ENCODE measurements at places on chromosomes 13 and 19.

GRCh38 chr19:50399368-50399745, 15.2 kb downstream of the POLD1 start:
- no peak for DNase-seq

GRCh38 chr19:13040948-13041292, 45.6 kb downstream of the NFIX start:
- DNase-seq = no peak

- peak; percentile 71 for DNase-seq
Measured at GRCh38 chr13:76803831-76804230, 82.4 kb downstream of the KCTD12 start.

- DNase-seq = no peak
Measured at GRCh38 chr19:4094761-4095487, 28.2 kb upstream of the ZBTB7A start.

- DNase-seq = no peak
Measured at GRCh38 chr19:927351-927779, 1.5 kb downstream of the ARID3A start.

- DNase-seq = no peak
Measured at GRCh38 chr13:108785844-108786243, 156.4 kb downstream of the MYO16 start.

- DNase-seq = peak; percentile 41
Measured at GRCh38 chr19:38145623-38146022, 78.4 kb downstream of the DPF1 start.

DNA sequence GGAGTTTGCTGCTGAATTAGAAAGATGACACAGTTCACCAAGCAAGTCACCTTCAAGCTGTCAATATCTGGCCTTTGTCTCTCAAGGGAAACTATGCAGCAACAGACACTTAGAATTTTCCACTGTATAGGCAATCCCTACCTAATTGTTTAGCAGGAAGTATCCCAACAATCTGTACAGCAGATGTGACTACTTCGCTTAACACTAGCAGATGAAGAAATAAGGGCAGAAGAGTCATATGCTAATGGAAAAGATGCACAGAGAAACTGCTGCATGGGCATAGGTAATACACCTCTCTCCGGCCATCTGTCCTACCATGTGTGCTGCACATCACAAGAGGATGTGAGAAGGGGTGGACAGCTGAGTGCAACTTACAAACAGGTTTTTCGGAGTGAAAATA, 851.2 kb downstream of the PCDH9 start:
- DNase-seq = no peak

GRCh38 chr19:7681340-7682174, 924 bp downstream of the TRAPPC5 start:
- peak; percentile 90 for DNase-seq

GRCh38 chr19:19458110-19458816, 52.8 kb downstream of the GATAD2A start:
- DNase-seq = peak; percentile 68

GRCh38 chr19:13133241-13133870, 15.3 kb downstream of the NACC1 start:
- no peak for DNase-seq

GRCh38 chr19:12156223-12157058, at the start of gene ZNF625:
ZNF625 (minus strand) TSS chr19:12156734; CDS start chr19:12156558, 176 bp downstream.
- peak; percentile 87 for DNase-seq

DNA sequence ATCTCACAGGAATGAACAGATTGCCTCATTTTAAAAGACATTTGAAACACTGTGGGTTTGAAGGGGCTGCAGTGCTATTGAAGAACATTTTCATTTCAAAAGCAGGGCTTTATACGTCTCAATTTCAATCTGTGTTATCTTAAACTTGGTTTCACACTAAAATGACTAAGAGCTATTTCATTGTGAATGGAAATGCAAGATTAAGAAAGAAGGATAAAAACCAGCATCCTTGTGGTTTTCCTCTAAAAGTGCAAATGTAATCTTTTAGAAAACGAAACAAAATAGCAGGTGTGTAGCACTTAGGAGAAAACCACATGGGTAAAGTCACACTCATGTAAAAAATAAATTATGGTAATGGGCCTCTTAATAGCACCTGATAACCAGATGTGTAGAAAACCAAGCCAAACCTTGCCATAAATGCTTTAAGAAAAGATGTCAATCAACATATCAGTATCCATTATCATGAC, 397.7 kb downstream of the GPC6 start:
- no peak for DNase-seq

DNA sequence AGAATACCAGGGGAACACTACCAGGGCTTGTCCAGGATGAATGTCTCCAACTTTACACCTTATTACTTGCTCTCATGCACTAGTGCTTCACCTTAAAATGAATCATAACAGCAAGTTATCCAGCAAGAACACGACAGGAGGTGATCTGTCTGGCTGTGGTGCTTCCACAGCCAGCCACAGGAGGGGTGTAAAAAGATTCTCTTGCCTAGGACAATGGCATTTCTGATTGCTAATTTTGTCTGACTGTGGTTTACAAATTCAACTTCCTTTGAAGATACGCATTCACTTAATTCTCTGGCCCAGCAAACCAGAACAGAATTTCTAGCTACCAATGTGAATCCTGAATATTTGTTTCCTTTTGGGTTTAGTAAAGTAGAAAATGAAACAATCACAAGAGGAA, 23.1 kb upstream of the COG3 start:
- DNase-seq = peak; percentile 11

DNA sequence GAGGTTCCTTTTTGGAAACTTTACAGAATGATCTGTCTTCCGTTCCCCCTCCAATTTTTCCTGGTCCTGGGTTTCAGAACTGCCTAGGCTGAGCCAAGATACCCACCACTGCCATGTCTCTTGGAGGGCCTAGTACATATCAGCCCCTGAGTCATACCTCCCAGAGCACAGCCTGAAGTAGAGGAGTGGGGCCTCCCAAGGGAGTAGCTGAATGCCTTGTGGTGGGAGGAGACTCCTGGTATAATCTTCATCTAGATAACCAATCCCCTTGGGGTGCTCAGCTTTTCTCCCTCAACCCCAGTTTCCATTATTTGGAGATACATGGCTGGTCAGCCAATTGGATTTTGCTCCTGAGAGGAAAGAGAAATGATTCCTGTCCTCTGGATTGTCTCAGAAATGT, 30.3 kb downstream of the ZNF763 start:
- no peak for DNase-seq

GRCh38 chr13:50208826-50209335, 193.6 kb downstream of the KCNRG start:
- peak; percentile 91 for DNase-seq

GRCh38 chr19:33435706-33436359, 62.3 kb downstream of the CEBPG start:
- no peak for DNase-seq

- no peak for DNase-seq
Measured at GRCh38 chr13:53197424-53197823, 168.8 kb downstream of the OLFM4 start.

- DNase-seq = no peak
Measured at GRCh38 chr13:45851171-45851921, at the start of gene SIAH3. SIAH3 (minus strand) TSS chr13:45851753; CDS start chr13:45851629, 124 bp downstream.

- no peak for DNase-seq
Measured at GRCh38 chr13:109336730-109337129, 449.7 kb downstream of the IRS2 start.

DNA sequence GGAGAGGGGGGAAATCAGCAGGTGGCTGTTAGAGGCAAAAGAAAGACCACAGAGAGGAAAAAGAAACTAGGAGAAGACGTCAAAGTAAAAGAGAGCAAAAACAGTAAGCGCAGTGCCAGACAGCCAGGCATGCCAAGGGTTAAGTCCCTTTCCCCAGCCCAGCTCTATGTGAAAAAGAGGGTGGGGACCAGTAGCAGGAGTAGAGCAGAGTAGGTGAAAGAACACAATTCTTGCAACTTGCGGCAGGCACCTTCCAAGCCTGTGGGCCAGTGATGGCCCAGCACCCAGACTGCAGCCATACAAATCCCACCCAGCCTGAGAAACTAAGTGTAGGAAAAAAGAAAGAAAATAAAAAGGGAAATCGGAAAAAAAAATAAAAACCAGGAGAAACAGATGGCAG, 64.2 kb upstream of the ZNF85 start:
- DNase-seq = no peak

DNA sequence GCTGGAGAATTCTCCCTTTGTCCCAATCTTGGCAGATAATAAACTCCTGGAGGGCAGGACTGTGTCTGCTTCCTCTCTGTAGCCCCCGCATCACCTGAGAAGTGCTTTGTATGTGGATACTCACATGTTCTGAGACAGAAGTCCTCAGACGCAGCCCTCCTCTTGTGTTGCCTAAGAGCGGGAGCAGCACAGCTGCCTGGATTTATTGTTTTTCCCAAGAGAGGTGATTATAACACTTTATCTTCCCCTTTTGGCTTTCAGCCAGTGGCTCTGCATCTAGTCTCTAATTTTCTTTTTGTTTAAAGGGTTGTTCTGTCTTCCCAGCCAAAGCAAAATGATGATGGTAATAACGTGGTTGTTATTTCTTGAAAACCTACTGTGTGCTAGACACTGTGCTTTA, 36.1 kb downstream of the OLFM4 start:
- DNase-seq = no peak

- DNase-seq = no peak
Measured at GRCh38 chr13:77239312-77239711, 87.6 kb downstream of the MYCBP2 start.

DNA sequence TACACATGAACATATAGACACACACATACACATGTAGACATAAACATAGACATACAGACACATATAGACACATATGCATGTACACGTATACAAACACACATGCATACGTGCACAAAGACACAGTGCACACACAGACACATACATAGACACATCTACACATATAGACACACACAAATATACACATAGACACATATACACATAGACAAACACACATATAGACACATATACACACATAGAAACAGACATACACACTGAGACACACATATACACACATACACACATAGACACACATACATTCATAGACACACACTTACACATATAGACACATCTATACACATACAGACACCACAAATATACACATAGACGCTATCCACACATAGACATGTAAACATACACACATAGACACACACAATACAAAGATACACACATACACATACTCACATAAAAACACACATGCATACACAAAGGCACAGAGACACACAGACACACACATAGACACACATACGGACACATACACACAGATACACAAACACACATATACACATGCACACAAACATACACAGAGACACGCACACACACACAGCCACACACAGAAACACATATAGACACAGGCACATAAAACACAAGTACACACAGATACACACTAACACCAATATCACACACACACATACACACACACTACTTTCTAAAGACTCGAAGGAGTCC, 254.0 kb downstream of the TSHZ3 start:
- no peak for DNase-seq

DNA sequence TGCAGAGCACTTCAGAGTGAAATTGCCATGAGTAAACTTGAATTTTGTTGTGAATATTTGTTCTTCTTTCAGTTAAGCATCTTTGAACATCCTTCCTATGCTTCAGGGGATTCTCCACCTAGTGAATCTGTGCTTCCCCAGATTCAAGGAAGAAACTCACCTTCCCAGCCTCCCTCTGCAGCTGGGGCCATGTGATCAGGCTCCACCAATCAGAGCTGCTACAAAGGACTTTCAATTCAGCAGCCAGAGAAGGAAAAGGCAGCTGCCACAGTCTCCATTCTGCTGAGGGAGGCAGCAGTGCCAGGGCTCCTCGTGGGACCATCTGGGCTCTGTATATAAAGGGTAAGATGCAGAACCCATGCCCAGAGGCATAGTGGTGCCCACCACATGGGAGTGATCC, 89.7 kb upstream of the SIAH3 start:
- no peak for DNase-seq

DNA sequence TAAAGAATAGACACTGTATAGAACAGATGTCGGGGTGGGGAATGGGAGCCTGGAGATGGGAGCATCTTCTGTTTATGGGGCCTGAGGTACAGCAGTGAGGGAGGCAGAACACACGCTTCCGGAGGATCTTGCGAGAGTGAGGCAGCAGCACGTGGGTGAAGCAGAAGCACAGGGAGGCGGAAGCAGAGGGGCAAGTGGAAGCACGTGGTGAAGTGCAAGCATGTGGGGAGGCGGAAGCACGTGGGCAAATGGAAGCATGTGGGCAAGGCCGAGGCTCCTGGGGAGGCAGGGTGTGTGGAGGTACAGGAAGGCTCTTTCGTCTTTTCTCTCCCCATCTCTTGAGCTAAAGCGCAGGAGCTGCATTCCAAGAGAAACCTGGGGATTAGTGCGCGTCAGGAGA, 198.4 kb downstream of the ATP8A2 start:
- DNase-seq = no peak

DNA sequence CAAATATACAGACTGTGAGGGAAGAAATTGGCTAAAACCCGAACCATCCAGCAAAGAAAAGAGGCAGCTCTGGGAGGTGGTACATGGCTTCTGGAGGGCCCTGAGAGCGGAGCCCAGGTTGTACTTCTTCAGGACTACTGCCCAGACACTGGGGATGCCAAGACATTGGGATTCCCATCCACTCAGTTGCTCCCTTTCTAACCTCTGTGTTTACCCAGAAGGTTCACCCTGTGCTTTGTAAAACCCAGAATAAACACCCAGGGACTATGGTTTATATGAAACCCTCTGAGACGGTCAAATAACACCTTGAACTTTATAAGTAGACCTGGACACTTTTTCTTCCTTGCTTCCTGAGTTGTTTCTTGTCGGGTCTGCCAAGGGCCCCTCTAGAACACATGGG, 9.7 kb downstream of the MEIOSIN start:
- no peak for DNase-seq

DNA sequence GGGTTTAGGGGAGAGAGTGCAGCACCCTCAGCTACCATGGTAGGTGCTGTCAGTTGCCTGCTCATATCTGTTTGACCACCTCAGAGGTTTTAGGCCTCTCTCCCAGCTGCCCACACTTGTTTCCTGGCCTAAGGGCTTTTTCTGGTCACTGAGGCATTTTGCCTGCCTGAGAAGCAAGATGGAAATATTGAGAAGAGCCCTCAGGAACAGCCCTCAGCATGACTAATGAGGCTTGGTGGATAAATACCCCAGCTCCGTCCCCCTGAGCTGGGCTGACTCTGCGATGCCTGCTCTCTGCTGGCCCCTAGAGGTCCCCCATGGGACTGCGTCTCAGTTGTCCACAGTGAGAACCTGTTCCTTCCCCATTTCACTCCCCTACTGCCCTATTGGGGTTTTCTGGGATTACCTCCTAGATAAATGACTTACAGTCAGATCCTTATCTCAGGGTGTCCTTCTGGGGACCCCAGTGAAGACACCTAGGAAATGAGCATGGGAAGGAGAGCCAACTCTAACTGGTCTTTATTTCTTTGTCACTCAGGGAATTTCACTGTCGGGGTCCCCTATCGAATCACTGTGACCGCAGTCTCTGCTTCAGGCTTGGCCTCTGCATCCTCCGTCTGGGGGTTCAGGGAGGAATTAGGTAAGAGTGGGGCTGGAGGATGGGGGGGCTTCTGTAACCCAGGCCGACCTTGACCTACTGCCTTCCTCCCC, 13.3 kb downstream of the PALM3 start:
- DNase-seq = peak; percentile 81

DNA sequence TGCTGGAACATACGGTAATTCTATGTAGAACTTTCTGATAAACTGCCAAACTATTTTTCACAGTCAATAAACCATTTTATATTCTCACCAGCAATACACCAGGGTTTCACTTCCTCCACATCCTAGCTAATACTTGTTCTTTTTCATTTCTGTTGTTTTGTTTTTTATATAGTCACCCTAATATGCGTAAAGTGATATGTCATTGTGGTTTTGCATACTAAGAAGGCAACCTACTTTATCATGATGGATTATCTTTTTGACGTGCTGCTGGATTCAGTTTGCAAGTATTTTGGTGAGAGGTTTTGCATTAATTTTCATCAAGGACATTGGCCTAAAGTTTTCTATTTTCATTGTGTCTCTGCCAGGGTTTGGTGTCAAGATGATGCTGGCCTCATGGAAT, 1384.1 kb downstream of the UQCRFS1 start:
- no peak for DNase-seq

All from suppressor macrophage (primary cell).